ENCODE measurements at places on chromosomes 1 and 21.

DNA sequence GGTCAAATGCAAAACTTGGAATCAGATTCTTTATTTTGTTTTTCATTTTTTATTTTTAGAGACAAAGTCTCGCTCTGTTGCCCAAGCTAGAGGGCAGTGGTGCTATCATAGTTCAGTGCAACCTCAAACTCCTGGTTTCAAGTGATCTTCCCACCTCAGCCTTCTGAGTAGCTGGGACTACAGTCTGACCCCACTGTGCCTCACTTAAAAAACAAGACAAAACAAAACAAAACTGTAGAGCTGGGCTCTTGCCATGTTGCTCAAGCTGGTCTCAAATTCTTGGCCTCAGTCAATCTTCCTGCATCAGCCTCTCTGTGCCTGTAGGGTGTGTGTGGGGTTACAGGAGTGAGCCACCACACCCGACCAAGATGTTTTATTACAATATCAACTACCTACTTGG lies 396.0 kb upstream of the USP24 start:
- H3K27ac ChIP-seq, result no peak overlapping the region
- H3K4me3 ChIP-seq, result no peak overlapping the region
- H3K27me3 ChIP-seq, result peaks cover 20% of the 10 kb centered on the region
- peaks cover 8% of the 10 kb centered on the region for H3K36me3 ChIP-seq

DNA sequence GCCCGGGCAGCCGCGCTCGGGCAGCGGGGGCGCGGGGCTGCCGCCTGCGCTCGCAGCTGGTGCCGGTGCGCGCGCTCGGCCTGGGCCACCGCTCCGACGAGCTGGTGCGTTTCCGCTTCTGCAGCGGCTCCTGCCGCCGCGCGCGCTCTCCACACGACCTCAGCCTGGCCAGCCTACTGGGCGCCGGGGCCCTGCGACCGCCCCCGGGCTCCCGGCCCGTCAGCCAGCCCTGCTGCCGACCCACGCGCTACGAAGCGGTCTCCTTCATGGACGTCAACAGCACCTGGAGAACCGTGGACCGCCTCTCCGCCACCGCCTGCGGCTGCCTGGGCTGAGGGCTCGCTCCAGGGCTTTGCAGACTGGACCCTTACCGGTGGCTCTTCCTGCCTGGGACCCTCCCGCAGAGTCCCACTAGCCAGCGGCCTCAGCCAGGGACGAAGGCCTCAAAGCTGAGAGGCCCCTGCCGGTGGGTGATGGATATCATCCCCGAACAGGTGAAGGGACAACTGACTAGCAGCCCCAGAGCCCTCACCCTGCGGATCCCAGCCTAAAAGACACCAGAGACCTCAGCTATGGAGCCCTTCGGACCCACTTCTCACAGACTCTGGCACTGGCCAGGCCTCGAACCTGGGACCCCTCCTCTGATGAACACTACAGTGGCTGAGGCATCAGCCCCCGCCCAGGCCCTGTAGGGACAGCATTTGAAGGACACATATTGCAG lies 3.0 kb downstream of the ARTN start:
- H3K4me1 ChIP-seq, result peaks cover 16% of the 10 kb centered on the region
- H3K27me3 ChIP-seq, result peaks cover 74% of the 10 kb centered on the region
- peak overlapping the region; percentile 77 for H3K4me3 ChIP-seq

- no peak overlapping the region for H3K27ac ChIP-seq
- DNase-seq, result no peak
- H3K27me3 ChIP-seq, result peaks cover 8% of the 10 kb centered on the region
- H3K36me3 ChIP-seq, result no peaks in the 10 kb centered on the region
These were observed 10.4 kb downstream of the FGR start for GRCh38 chr1:27624467-27625178.

DNA sequence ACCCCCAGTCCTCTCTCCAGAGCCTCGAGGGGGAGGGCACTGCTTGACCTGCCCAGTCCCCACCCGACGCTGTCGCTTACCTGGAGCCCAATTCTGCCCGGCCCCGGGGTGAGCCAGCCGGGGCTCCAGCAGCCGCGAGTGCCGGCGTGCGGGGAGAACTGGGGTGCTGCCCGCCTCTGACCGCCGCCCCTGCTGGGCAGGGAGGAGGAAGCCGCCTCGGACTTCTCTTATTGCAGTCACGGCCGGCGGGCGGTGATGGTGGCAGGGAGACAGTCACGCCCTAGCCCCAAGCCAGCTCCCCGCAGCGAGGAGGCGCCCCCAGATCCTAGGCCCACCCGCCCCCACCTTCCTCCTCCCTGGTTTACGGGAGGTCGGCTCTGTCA lies at the start of gene FGR:
Gene FGR, minus strand, starts transcription at position 201 of the 383 bp plus-strand sequence. CDS start 11,269 bp downstream, outside the sequence.
- peak within 1 kb of the TSS; percentile 73 for H3K4me3 ChIP-seq
- DNase-seq, result no peak
- peaks cover 70% of the 10 kb centered on the region for H3K27me3 ChIP-seq
- H3K27ac ChIP-seq, result no peak within 1 kb of the TSS
- peaks cover 36% of the 10 kb centered on the region for H3K4me1 ChIP-seq

GRCh38 chr1:93715529-93716126 lies 34.0 kb upstream of the BCAR3 start:
- H3K27me3 ChIP-seq, result peaks cover 11% of the 10 kb centered on the region
- H3K27ac ChIP-seq, result peak overlapping the region; percentile 93
- H3K36me3 ChIP-seq, result peaks cover 7% of the 10 kb centered on the region
- peaks cover 71% of the 10 kb centered on the region for H3K4me1 ChIP-seq
- no peak for DNase-seq
- H3K4me3 ChIP-seq, result no peak overlapping the region

GRCh38 chr1:110210604-110211495 lies 736 bp downstream of the KCNC4 start:
- peak overlapping the region; percentile 79 for H3K4me3 ChIP-seq
- H3K27me3 ChIP-seq, result peaks cover 77% of the 10 kb centered on the region
- peak; percentile 75 for DNase-seq
- H3K4me1 ChIP-seq, result peaks cover 40% of the 10 kb centered on the region
- no peaks in the 10 kb centered on the region for H3K36me3 ChIP-seq

GRCh38 chr1:204136814-204137213 lies 15.0 kb downstream of the ETNK2 start:
- H3K4me3 ChIP-seq, result no peak overlapping the region
- H3K27me3 ChIP-seq, result peaks cover 6% of the 10 kb centered on the region
- no peak overlapping the region for H3K27ac ChIP-seq
- H3K36me3 ChIP-seq, result no peaks in the 10 kb centered on the region
- peaks cover 4% of the 10 kb centered on the region for H3K4me1 ChIP-seq
- DNase-seq, result no peak

GRCh38 chr1:40630488-40631223 lies 34.8 kb downstream of the RIMS3 start:
- no peak overlapping the region for H3K4me3 ChIP-seq
- DNase-seq, result peak; percentile 67
- no peaks in the 10 kb centered on the region for H3K36me3 ChIP-seq
- H3K27me3 ChIP-seq, result peaks cover 2% of the 10 kb centered on the region

- no peak for DNase-seq
- H3K36me3 ChIP-seq, result no peaks in the 10 kb centered on the region
- peaks cover 59% of the 10 kb centered on the region for H3K4me1 ChIP-seq
These were observed 101.3 kb upstream of the SLC25A33 start for GRCh38 chr1:9437961-9438430.

- H3K4me1 ChIP-seq, result no peaks in the 10 kb centered on the region
- H3K36me3 ChIP-seq, result no peaks in the 10 kb centered on the region
- H3K4me3 ChIP-seq, result no peak overlapping the region
- H3K27ac ChIP-seq, result no peak overlapping the region
- no peak for DNase-seq
These were observed 647 bp downstream of the S100A8 start for GRCh38 chr1:153389973-153390879.

DNA sequence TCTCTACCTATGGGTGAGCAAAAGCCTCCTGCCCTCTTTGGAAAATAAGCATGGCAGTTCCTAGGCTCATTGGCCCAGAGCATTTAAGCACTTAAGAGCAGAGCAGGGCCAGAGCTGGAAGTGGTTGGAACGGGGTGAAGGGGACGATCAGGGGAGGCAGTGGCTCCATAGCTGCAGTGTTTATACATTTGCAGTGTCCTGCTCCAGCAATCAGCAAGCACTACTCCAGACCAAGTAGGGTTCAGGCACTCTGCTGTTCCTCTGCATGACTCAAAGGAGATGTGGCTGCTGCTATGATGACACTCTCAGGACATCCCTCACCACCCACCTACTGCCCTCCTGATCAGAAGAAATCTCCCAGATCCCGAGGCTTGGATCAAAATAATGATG lies 55.0 kb downstream of the TRABD2B start:
- no peak for DNase-seq
- H3K36me3 ChIP-seq, result peaks cover 5% of the 10 kb centered on the region
- no peak overlapping the region for H3K27ac ChIP-seq
- H3K4me3 ChIP-seq, result no peak overlapping the region
- peaks cover 1% of the 10 kb centered on the region for H3K4me1 ChIP-seq

DNA sequence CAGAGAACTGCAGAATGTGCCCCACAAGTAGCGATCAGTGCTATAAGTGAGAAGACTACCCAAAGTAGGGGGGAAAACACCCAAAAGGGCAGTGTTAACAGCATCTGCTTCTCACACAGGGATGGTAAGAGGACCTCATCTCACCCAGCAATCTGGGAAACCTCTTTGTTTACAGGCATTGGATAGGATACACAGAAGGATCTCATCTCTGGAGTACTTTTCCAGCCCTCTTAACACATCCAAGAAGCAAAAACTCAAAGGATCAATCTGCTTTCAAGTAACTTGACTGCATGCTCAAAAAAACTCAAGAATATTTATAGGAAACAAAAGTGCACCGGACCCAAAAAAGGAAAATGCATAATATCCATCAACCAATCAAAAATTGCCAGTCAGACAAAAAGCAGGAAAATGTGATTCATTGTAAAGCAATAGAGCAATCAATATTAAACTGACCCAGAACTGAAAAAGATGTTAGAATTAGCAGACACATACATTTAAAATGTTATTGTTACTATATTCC lies 311.0 kb upstream of the CXADR start:
- no peak overlapping the region for H3K27ac ChIP-seq
- no peaks in the 10 kb centered on the region for H3K36me3 ChIP-seq
- peaks cover 6% of the 10 kb centered on the region for H3K27me3 ChIP-seq
- H3K4me1 ChIP-seq, result no peaks in the 10 kb centered on the region
- no peak overlapping the region for H3K4me3 ChIP-seq

DNA sequence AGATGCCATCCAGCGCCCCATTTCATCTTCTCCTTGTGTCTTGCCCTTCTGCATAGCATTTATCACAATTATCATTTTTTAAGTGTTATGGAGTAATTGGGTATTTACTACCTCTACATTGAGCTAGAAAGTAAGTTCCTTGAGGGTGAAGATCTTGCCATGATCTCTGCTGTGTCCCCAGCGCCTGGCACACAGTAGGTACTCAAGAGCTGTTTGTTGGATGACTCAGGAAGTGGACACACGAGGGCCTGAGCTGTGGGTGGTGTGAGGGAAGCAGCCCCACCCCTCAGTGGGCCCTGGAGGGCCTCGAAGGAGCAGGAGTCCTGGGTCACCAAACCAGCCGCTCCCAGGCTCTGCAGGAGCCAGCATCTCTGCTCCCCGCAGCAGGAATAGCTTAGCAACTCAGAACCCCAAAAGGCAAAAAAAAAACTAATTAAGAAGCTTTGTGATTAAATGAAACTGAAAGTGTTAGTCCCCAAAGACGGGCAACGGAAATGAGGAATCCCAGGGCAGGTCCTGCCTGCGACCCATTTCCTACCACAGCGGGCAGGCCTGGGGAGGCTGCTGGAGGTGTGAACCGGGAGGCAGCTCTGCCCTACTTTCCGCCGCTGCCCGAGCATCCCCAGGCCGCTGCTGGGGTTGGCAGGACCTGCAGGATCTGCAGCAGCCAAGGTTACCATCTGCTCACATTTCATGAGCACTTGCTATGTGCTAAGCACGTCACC lies 87.7 kb downstream of the LACTBL1 start:
- peaks cover 40% of the 10 kb centered on the region for H3K27me3 ChIP-seq
- peaks cover 6% of the 10 kb centered on the region for H3K36me3 ChIP-seq
- DNase-seq, result no peak
- H3K4me1 ChIP-seq, result peaks cover 22% of the 10 kb centered on the region
- no peak overlapping the region for H3K4me3 ChIP-seq

GRCh38 chr1:225418598-225418997 lies 9.2 kb downstream of the LBR start:
- peaks cover 33% of the 10 kb centered on the region for H3K4me1 ChIP-seq
- no peak overlapping the region for H3K4me3 ChIP-seq
- no peak for DNase-seq
- H3K27ac ChIP-seq, result peak overlapping the region; percentile 2
- peaks cover 2% of the 10 kb centered on the region for H3K27me3 ChIP-seq
- peaks cover 76% of the 10 kb centered on the region for H3K36me3 ChIP-seq

DNA sequence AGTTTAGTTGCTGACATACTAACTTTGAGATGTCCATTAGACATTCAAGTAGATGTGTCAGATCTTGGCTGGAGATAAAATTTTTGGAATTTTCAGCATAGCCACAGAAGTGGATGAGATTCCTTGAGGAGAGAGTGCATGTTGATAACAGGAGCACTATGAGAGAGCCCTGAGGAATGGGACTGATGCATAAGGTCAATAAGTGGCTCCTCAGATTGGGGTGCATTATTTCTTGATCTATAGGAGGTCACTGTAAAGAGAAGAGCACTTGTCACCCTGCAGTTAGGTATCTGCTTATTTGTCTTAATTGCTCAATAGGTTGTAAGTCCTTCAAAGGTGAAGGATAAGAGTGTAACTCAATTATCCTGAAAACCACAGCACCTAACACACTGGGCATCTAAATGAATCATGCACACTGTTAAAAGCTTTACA lies 52.0 kb upstream of the TACSTD2 start:
- H3K4me1 ChIP-seq, result no peaks in the 10 kb centered on the region
- no peak overlapping the region for H3K4me3 ChIP-seq
- no peak overlapping the region for H3K27ac ChIP-seq
- DNase-seq, result no peak
- peaks cover 11% of the 10 kb centered on the region for H3K27me3 ChIP-seq

DNA sequence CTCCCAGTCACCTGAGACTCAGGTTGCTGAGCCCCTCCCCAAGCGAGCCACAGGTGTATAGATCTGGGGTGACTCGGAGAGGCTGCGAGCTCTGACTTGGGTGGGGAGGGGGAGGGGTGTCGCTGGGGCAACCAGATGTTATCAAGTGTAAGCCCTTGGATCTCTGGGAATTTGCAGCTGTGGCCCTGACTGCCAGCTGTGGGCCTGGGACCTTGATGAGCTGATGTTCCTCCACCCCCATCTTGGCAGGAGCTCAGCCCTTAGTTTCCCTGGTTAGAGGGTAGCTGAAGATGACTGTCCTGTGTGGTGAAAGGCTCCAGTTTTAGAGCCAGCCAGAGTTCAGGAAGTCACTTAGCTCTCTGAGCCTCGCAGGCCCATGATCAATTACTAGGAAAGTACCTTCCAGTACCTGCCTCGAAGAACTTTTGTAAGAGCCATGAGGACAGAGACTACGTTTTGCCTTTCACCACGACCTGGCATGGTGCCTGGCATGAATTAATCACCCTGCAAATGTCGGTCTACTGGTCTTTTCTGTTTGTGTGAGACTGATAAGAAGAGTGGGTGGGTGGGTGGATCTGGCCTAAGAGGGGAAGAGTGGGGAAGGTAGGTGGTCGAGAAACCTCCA lies 55.8 kb downstream of the YARS1 start:
- no peak for DNase-seq
- no peak overlapping the region for H3K4me3 ChIP-seq
- peaks cover 19% of the 10 kb centered on the region for H3K36me3 ChIP-seq
- no peak overlapping the region for H3K27ac ChIP-seq

All from nephron progenitor cell (in vitro differentiated cells).